ENCODE measurements at places on chromosomes 3 and 15. TPM values are rescaled to one million over a fixed set of nuclear protein-coding genes. Genes with fewer than 3 reads are reported as not detected.

DNA sequence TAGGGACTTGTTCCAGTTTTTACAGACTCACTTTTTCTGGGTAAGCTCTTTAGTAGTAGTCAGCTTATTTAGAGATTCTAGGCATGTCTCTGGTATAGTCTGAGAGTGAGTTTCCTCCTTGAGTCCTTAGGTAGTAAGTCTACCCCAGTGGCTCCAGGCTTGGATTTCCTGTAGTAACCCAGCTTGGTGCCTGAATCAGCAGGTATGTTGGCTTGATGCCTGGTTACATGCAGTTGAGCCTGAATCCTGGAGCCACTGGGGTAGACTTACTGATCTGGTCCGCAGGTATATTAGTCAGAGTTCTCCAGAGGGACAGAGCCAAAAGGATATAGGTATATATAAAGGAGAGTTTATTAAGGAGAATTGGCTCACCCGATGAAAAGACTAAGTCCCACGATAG, 85.8 kb upstream of the RBMS3 start:
- DNase-seq, result no peak

DNA sequence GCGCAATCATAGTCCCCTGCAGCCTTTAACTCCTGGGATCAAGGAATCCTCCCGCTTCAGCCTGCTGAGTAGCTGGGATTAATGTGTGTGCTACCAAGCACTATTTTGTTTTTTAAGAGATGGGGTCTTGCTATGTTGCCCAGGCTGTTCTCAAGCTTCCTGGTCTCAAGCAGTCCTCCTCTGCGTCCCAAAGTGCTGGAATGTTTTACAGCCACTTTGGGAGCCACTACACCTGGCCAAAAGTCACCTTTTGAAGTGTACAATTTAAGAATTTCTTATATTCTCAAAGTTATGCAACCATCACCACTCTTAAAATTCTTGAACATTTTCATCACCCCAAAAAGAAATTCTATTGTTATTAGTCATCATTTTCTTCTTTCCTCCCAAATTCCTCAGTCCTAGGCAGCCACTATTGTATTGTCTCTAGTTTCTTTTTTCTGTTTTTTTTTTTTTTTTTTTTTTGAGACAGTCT, 17.8 kb downstream of the CDV3 start:
- no peak for DNase-seq

GRCh38 chr3:23175341-23176083, 27.6 kb upstream of the UBE2E2 start:
- DNase-seq, result no peak

GRCh38 chr3:114205541-114205940, 26.7 kb upstream of the DRD3 start:
- no peak for DNase-seq

Gene RTP3
- not detected for total RNA-seq

Gene CPB1
- not detected for total RNA-seq

Gene DENND4A
- 26.0 TPM for total RNA-seq

Gene ABHD6
- 4.9 TPM for total RNA-seq

All from Calu3 (cell line).